ENCODE measurements at places on chromosomes 2 and 18.
A peak's percentile ranks its signal among the peaks of the same experiment; 100 is the strongest.

- DNase-seq: no peak
Measured at GRCh38 chr2:54704688-54705605, 18.5 kb upstream of the EML6 start.

DNA sequence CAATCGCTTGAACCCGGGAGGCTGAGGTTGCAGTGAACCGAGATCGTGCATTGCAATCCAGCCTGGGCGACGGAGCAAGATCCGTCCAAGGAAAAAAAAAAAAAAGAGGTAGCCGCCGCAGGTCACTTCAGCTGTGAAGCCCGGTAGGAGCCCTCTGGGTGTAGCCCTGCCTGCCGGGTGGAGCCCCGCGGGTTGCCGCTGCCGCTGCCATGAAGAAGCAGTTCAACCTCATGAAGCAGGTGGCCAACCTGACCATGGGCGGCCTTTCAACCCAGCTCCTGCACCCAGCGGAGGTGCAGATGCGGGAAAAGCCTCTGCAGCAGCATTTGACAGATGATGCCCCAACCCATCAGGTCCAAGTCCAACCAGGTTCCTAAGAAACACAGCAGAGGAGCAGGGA, 219.5 kb upstream of the SLC39A10 start:
- DNase-seq: no peak

GRCh38 chr18:59941331-59941730, 41.5 kb downstream of the PMAIP1 start:
- DNase-seq: no peak

DNA sequence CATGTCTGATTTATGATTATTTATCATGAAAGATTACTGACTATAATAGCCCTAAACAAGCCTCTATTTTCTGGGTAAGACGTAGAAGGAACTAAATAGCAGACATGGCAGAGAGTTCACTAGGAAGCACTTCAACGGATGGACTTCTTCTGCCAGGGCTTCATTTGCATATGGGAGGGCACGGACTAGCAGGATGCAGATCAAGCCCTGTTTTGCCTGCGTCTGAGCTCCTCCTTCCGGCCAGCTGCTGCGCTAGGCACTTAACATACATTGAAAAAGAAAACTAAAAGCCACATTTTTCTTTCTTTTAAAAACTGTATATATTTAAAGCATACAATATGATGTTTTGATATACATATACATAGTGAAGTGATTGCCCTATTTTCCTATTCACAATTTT, 340.0 kb upstream of the MEX3C start:
- peak; percentile 1 for DNase-seq

GRCh38 chr2:151922845-151923666, 94.8 kb upstream of the ARL5A start:
- DNase-seq: no peak

DNA sequence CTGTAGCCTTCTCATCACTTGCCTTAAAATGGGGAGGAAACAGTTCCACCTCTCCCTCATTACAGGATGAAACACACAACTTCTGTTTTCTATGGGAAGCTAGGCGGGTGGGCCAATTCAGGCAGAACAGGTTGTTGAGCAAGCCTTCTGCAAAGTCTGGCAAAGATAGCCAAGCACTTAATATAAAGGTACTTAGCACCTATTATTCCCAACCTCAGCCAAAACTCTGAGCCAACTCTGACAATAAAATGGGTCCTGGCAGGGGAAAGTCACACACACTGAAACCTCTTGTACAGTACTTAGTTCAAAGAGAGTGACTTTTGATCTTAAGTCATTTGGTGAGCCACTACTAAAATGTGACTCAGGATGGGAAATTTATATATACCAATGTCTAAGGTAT, 15.8 kb upstream of the SOCS6 start:
- DNase-seq: no peak

- DNase-seq: no peak
Measured at GRCh38 chr2:141038341-141038740, 1092.5 kb downstream of the LRP1B start.

GRCh38 chr2:148817210-148817708, 57.8 kb upstream of the KIF5C start:
- DNase-seq: no peak

GRCh38 chr2:18536100-18536499, 24.4 kb downstream of the RDH14 start:
- no peak for DNase-seq

DNA sequence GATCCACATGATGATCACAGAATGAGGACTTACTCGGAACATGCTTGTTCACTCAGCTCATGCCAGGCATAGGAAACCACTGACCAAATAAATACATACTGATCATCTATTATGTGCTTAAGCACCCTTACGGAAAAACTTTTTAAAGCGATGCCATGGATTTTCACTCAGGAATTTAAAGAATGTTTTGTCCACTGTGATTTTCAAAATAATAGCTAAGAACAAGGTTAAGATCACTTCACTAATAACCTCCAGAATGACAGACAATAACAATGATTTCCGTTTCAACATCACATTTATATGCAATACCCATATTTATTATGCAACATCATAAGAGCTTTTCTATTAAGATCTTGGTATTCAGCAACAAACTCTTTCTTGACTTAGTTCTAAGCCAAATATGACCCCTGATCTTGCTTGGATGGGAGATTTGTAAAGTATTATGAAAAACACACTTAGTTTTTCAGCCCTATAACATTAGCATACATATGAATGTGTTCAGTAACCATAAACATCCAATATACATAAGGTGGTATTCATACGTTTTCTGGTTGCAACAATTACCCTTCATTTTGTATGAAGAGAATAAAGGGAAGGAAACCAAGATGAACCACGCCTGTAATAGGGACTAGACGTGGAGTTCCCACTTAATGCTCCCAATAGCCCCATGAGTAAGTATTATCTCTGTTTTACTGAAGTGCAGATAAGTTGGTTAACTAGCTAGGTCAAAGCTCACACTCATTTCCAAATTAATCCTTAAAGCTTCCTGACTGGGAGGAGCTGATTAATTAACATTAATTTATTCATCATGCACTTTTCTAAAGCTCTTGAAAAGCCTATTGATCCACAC, 1.9 kb downstream of the CD302 start:
- DNase-seq: no peak

- DNase-seq: no peak
Measured at GRCh38 chr18:76354348-76354747, 140.7 kb downstream of the ZNF516 start.

DNA sequence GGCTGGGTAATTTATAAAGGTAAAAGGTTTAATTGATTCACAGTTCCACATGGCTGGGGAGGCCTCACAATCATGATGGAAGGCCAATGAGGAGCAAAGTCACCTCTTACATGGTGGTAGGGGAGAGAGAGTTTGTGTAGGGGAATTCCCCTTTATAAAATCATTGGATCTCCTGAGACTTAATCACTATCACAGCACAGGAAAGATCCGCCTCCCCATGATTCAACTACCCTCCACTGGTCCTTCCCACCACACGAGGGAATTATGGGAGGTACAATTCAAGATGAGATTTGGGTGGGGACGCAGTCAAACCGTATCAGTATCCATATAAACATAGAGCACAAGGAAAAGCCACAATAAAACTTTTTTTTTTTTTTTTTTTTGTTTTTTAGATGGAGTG, 172.6 kb upstream of the PIEZO2 start:
- DNase-seq: no peak

- DNase-seq: no peak
Measured at GRCh38 chr18:59459369-59460071, 100.5 kb upstream of the LMAN1 start.

GRCh38 chr2:179177694-179178093, 86.9 kb downstream of the SESTD1 start:
- DNase-seq: no peak

DNA sequence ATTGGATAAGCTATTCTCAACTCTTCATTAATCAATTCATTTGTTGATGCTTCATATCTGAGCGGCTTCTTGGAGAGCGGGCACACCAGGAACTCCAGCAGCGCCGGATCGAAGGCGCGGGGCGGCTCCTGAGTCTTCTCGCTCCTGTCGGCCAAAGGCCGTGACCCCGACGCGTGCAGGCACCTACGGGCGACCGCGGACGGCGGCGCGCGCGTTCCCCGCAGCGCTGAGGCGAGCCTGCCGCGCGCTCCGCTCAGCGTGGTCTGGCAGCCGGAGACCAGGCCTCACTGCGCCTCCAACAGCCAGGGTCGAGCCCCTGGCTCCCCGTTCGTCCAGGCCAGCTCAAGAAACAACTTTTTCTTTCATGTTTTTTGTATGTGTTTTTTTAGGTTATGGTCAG, 97.5 kb downstream of the ICA1L start:
- no peak for DNase-seq

- DNase-seq: no peak
Measured at GRCh38 chr2:75800456-75800855, 89.7 kb upstream of the GCFC2 start.

DNA sequence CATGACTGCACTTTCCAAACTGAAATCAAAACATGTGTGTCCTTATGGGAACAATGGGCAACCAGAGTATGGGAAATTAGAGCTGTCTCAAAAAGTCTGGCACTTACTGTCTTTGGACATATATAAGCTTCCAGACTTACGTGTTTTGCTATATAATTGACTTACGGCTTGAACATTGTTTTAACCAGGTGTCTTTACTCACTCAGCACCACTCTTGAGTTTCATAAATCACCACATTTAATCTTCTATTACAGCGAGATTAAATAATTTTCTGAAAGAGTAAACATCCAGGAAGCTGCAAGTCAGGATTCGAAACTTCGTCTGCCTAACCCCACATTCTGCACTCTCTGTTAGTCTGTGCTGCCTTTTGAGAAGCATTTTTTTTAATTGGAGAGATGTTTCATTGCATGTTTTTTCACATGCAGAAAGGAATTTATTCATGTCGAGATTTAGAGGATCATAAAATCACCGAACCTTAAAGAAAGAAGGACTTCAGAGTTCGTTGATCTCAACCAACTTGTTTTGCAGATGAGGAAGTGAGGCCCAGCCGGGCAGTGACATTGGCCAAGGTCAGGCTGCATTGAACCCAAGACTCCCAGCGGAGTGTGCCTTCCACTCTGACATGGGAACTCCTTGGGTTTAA, 137.3 kb downstream of the SETBP1 start:
- no peak for DNase-seq

- DNase-seq: no peak
Measured at GRCh38 chr2:30398084-30398873, 48.8 kb upstream of the LCLAT1 start.

DNA sequence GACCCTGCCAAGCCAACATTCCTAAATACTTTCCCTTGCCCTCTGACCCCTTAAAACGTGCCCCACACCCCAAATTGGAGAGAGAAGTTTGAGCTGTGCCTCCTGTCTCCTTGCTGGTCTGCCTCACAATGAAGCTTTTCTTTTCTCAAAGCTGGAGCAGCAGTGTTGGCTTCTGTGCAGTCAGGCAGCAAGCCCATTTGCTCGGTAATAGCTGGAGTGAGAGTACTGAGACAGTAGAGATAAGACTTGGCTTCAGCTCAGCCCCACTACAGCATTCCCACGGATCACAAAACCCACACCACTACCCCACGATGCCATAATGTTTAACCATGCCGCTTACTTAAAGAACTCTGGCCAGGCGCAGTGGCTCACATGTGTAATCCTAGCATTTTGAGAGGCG, 73.0 kb downstream of the NCAPH start:
- DNase-seq: no peak

GRCh38 chr2:145412155-145412554, 892.2 kb upstream of the ZEB2 start:
- no peak for DNase-seq

- no peak for DNase-seq
Measured at GRCh38 chr2:219158025-219158424, 2.6 kb downstream of the NHEJ1 start.

DNA sequence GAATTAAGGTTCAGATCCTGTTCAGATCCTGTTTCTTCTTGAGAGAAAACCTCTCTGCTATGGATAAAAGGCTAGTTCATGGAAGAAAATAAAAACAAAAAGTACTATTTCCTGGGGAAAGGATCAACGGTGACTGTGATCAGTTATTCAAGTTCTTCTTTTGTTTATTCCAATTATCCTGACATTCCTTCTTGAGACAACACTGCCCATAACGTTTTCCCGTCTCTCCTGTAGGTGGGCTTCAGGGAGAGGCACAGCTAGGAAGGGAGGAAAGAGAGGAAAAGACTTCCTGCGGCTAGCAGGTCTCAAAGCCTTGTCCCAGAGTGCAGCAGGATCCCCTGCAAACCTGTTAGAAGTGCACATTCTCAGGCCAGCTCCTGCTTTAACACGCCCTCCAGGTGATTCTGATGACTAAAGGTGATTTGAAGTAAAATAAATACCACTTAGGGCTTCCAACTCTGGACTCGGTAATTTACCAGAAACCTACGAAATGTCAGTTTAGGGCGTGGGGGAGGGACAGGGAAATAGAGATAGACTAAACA, 4.5 kb upstream of the FHL2 start:
- no peak for DNase-seq

- DNase-seq: no peak
Measured at GRCh38 chr2:150742094-150742493, 254.6 kb upstream of the RND3 start.

DNA sequence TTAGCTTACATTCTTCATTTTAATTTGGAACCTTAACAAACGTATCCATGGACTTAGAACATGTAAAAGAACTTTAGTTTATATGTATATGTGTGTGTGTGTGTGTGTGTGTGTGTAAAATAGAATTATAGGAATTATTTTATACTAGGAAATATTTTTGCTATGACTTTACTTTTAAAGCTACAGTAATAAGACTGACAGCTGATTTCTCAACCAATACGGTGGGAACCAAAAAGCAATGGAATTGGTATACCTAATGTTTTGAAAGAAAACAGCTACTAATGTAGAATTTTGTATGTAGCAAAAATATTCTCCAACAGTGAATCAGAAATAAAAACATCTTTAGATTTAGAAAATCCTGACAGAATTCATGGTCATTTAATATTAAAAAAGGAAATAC, 146.5 kb upstream of the ARL4C start:
- no peak for DNase-seq

GRCh38 chr2:172449911-172450550, 22.6 kb downstream of the ITGA6 start:
- no peak for DNase-seq

DNA sequence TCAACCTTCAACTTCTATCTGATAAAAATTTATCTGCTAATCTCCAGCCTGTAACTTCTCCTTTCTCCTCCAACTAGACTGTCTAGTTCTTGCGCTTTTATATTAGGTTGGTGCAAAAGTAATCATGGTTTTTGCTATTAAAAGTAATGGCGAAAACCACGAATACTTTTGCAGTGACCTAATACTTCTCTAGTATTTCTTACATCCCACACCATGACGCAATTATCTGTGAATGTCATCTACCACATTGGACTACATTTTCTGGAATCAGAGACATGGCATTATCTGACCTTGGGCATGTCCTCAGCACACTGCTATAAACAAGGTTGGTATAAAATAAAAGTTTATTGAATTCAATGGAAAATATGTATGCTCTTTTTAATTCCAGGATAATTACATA, 370.2 kb upstream of the LYPD1 start:
- no peak for DNase-seq
